ENCODE measurements at places on chromosomes 13 and 19.

DNA sequence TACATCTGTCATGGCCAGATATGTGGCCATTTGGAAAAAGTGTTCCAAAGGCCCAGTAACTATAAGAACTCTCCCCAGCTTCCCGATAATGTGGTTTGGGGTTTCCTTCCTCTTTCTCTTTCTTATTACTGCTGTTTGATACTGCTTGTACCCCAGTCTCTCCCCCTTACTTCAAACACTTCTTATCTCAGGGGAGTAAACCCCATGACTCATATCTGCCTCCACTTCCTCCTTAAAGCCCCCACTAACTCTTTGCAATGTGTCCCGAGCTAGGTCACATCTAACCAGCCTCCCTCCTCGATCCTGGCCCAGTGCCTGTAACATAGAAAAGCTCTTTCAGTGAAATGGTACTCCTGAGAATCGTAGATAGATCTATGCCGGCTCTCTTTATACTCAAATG, 82.4 kb upstream of the STARD13 start:
- DNase-seq: no peak

DNA sequence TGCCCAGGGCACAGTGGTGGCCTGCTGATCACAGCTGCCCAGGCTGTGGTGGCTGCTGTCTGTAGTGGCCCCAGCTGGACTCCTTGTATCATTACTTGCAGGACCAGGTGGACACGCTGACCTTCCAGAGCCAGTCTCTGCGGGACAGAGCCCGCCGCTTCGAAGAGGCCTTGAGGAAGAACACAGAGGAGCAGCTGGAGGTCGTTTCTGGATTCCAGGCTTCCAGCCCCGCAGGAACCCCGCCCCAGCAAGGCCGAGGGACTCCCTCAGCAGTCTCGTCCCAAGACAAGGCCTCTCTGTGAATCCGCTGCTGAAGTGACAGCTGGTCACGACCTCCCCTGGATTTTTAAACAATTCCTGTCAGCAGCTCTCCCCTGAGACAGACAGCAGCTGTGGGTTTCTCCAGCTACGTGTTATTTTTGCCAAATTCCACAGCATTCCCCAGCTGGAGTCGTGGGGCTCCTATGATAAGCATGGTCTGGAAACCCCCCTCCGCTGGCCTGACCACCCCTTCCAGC, 98.3 kb downstream of the SLC7A1 start:
- DNase-seq: no peak

DNA sequence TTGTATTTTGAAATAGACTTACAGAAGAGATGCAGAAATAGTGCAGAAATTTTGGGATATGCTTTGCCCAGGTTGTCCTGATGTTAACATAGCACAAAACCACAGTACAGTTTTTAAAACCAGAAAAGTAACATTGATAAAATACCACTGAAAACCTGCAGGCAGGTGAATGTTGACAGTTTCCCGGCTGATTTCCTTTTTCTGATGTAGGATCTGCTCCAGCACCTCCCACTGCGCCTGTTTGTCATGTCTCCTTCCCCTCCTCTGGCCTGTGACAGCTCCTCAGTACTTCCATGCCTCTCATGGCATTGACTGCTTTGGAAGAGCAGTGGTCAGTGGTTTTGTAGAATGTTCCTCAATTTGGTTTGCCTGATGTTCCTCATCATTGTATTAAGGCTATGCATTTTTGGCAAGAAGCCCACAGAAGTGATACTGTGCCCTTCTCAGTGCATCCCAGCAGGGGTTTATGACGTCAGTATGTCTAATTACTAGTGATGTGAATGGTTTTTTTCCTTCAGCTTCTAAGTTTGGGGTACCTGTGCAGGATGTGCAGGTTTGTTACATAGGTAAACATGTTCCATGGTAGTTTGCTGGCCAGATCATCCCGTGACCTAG, 31.0 kb downstream of the TDRD12 start:
- no peak for DNase-seq

- DNase-seq: peak; percentile 78
Measured at GRCh38 chr19:1470305-1471009, 8.6 kb downstream of the C19orf25 start.

GRCh38 chr19:10936661-10937084, 8.1 kb downstream of the TIMM29 start:
- DNase-seq: peak; percentile 64

DNA sequence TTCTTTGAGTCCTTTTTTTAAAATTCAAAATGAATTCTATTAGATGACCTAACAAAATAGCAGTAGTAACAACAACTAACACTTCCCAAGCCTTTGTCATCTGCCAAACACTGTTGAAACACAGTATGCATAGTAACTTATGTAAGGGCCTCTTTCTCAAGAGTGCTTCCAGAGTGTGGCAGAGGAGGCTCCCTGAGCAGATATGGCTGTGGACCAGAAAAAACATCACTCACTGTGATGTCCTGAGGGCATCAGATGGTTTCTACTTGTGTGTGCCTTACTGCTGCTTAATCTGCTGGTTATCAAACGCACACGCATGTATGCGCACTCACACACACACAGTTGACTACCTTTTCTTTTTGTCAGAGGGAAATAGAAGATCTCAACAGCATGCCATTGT, 110.8 kb downstream of the DLEU7 start:
- DNase-seq: no peak

DNA sequence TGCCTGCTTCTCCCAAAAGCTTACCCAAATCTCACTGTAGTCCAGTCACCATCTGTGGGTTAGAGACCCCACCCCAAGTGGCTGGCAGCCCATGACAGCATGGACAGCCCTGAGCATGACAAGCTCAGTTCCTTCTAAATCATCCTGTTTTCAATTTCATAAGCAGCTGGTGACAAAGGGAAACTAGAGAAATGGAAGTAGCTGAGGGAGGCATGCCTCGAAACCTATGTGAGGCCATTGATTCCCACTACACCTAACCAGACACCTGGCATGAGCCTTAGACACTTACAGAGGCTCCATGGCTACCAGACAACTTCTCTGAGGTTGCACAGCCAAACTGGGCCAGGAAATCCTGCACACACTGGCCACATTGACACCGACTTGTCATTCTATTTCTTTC, 56.2 kb downstream of the ABCC4 start:
- no peak for DNase-seq

- DNase-seq: peak; percentile 24
Measured at GRCh38 chr13:28611654-28612131, 47.2 kb upstream of the POMP start.

GRCh38 chr13:105033999-105034398, 1501.5 kb downstream of the EFNB2 start:
- DNase-seq: no peak

DNA sequence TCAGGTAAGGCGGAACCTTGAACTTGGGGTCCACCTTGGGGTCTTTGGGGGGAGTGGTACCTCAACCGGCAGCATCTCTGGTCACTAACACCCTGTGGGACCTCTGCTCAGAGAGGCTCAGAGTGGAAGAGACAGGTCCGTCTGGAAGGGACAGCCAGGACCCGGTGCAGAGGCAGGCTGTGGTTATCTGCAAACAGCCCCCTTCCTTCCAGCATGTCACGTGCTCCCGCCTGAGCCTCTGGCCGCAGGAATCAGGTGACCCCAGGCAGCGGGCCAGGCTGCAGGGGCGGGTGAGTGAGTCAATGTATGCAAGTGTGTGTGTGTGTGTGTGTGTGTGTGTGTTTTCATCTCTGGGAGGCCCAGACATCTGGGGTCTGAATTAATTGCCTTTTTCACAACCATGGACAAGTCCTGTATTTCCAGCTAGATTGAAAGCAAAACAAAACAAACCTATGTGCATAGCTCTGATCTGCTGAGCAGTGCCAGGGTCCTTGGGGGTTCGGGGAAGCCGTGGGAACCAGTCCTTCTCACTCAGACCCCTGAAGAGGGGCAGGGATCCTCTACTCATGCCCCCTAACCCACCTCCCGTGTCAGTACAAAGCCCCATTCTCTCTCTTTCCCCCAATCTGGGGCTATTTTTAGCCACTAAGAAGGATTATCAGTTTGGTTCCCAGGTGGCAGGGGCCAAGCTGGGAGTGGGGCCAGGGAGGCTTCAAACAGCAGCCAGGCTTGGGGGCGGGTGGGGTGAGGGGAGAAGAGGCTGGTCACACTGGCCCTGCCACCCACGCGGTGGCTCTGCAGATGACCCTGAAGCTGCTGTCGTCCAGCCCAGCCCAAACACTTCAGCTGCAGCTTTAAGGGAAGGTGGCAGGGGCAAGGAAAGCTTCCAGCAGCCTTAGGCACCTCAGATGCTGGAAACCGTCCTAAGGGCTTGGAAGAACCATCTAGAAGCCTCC, 31.4 kb downstream of the CERS4 start:
- DNase-seq: peak; percentile 63

- DNase-seq: no peak
Measured at GRCh38 chr13:102028868-102029267, 373.0 kb downstream of the FGF14 start.

DNA sequence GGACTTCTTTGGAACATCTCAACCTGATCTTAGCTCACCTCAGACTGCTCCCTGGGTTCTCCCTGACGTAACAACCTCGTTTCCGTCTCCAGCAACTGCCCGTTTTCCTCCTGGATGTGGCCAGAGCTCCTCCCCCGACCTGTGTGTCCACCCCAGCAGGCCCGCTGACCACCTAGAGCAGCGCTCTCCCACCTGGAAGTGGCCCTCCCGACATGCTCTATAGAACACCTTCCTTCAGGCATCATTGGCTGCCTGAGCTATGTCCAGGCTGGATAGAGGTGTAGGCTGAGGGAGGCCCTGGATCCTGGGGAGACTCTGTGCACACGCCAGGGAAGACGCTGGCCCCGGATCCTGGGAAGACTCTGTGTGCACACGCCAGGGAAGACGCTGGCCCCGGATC, 81.3 kb downstream of the TEX29 start:
- DNase-seq: no peak

GRCh38 chr19:38583219-38583984, 34.4 kb downstream of the MAP4K1 start:
- DNase-seq: no peak

- no peak for DNase-seq
Measured at GRCh38 chr13:52378312-52378711, 27.7 kb downstream of the THSD1 start.

DNA sequence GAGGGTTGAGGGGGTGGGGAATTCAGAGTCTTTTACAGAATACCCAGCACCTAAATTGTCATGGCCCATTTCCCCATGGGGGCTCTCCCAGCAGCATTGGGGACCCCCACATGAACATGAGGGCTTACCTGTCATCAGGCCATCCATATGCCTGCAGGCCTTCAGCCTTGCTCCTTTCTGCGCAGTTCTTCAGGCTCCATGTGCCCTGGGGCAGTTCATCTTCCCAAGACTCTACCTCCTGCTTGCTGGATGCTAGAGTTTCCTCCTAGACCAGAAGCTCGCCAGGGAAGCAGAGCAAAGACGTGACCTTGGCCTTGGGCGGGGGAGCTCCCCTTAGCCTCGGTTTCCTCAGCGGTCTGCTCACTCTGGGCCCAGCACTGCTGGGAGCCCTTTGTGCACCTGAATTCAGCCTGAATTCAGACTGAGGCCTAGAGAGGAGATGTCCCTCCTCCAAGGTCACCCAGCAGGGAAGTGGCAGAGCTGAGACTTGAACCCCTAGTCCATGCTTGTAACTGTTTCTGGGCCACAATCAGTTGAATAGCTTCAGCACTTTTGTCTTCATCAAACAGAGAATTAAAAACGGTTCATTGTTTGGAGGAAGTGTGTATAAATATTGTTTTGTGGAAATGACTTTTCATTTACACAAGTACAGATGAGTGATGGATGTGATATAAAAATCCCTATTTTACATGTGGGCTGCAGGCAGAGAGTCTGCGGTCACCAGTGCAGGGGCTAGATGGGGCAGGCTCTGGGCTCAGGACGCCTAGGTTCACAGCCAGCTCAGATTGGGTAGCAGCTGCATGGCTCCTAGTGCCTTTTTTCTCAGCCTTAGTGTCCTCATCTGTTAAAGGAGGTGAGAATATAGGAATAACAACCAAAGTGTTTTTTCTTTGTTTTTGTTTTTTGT, 9.5 kb downstream of the PPP5C start:
- no peak for DNase-seq

GRCh38 chr13:70568571-70568970, 460.3 kb upstream of the KLHL1 start:
- no peak for DNase-seq

DNA sequence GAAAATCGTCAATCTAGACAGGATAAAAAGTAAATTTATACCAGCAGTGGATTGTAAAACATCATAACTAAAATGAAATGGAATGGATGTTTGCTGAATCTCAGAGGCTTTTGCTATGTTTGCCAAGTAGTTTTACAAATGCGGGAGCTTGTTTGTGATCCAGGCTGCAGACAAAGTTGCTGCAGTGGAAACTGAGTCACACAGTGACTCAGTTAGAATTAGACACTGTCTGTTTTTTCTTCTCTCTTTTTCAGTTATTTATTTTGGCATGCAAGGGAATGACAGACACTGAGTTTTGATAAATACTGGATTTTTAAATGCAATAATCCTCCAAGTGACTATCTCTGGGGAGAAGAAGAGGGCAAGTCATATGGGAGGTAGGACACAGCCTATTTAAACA, 4.6 kb upstream of the PNMA8A start:
- no peak for DNase-seq

GRCh38 chr13:101545521-101545920, 93.0 kb downstream of the ITGBL1 start:
- DNase-seq: no peak

DNA sequence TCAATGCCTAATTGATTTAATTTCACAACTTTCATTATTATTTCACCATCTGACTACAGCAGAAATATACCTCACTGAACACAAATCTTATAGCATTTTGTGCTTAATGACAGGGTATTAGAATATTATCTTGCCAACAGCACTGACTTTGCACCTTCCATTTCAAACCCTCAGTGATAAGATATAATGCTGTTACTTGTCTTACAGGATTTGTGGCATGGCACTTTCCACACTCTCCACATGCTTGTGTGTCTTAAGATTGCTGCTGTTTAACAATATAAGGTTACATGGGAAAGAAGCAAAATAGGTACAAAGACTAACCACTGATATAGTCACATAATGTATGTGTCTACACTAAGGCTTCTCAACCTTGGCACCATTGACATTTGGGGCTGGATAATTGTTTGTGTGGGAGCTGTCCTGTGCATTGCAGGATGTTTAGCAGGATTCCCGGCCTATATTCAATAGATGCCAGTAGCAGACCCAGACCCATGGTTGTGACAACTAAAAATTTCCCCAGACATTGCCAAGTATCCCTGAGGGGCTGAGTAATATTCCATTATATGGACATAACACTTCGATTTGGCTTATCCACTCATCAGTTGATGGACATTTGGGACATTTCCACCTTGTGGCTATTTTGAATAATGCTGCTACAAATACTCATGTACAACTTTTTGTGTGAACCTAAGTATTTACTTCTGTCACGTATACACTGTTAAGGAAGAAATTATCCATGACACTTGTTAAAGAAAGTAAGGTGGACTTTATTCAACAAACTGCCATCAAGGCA, 5.7 kb upstream of the DIAPH3 start:
- DNase-seq: no peak

Measured in CD4-positive, alpha-beta T cell treated with Interleukin-12 subunit alpha and Interleukin-12 subunit beta, for 1 hour (primary cell).